Activated CD4-positive, CD25-positive, alpha-beta regulatory T cell (primary cell): ENCODE measurements at places on chromosomes 12 and 14.

- DNase-seq, result no peak
Observed at GRCh38 chr12:131102493-131102931, 148.8 kb downstream of the ADGRD1 start.

DNA sequence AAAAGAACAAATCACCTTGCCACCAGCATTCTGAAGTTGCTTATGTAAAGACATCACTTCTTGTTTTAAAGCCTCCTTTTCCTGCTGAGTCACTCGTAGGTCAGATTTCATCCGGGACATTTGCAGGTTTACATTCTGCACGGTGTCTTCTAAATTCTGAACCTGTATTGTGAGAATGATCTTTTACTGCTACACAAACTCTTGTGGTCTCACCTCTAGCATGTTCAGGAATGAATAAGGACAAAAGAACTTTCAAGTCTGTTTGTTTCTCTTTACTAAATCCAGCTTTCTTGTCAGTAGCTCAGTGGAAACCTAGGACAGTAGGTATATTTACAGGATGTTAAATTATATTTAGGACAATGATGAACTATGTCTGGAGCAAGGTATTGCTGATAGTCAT, 73.5 kb upstream of the SAV1 start:
- DNase-seq, result no peak

- DNase-seq, result no peak
Observed at GRCh38 chr14:70934502-70935134, 27.4 kb downstream of the PCNX1 start.

DNA sequence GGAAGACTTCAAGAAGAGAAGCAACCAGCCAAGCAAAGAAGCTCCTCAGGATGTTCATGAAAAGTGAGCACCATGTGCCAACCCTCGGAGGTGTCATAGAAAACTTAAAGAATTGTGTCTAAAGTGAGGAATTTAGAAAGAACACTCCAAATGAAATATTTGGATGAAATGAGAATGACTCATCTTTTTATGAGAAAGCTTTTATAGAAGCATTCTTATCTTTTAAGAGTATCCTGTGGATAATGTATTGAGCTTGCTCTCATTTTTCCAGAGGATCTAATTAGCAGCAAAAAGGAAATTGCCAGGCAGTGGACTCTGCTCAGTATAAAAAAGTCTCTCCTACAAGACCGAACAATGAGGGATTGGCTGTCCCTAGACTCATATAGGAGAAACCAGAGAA, 454.9 kb downstream of the LRIG3 start:
- DNase-seq, result no peak

- no peak for DNase-seq
Observed at GRCh38 chr12:61739925-61740324, 520.3 kb upstream of the USP15 start.

GRCh38 chr12:508145-508544, 48.4 kb downstream of the B4GALNT3 start:
- no peak for DNase-seq

- no peak for DNase-seq
Observed at GRCh38 chr14:82366803-82367202, 833.1 kb upstream of the SEL1L start.

DNA sequence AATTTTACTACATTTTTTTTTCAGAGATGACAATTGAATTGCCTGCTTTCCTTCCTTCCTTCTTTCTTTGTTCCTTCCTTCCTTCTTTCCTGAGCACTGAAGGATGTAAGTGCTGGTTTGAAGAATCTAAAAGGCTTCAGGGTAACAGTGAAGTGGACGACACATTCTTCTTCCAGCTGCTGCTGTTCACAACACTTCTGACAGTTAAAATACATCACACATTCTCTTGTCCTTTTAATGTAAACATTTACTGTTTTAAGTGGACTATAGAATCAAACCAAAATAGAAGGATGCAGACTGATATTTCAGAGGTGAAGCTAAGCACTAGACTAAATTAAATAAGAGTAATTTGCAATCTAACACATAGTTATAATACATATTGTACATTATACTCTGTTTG, 151.5 kb downstream of the MSRB3 start:
- no peak for DNase-seq

DNA sequence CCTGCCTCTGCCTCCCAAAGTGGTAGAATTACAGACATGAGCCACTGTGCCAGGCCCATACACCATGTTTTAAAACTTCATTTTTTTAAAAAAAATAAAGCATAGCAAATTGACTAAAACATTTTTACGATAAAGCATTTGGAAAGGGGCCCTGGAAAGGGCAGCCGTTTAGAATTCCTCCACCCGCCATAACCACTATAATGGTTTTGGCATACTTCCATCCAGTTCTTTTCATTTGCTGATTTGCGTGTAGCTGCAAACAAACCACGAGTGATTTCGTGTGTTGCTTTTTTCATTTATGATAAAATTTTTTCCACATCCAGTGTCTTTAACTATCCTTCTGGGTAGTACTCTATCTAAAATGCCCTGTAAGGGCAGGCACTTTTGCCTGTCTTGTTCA, 91.8 kb upstream of the RIN3 start:
- no peak for DNase-seq

DNA sequence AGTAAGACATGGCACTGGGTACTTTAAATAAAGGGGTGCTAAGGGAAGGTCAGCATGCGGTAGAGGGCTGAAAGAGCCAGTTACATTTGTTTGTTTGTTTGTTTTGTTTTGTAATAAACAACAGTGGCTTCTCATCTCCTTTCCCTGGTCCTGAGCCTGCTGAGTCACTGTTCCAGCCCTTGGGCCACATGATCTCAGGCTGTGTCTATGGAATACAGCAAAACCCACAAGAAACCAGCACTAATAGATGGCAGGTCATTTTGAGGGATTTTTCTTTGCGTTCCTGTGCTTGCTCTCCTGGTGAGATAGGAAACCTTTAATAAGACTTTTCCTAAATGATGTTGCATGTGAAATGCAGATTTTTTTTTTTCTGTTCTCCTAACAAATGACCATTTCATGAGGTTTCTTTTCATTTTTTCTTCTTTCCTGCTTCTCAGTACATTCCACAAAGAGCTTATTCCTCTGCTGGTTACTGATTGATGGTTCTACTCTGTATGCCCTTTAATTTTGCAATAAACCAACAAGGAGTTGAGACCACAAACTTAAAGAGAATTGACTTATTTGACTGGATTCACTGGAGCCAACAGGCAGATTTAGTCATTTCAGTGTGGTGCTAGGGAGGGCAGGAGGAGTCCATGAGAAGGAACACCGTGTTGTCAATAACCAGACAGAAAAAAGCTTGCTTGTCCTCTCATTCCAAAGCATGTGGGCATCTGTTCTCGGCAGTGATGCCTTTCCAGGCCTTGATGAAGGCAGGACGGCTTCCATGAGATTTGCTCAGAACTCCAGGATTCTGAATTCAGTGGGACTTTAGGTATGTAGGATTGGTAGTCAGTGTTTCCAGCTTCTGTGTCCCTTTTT, 459.2 kb downstream of the RAD51B start:
- DNase-seq, result no peak

- no peak for DNase-seq
Observed at GRCh38 chr14:73796893-73797542, 54.6 kb upstream of the PTGR2 start.

DNA sequence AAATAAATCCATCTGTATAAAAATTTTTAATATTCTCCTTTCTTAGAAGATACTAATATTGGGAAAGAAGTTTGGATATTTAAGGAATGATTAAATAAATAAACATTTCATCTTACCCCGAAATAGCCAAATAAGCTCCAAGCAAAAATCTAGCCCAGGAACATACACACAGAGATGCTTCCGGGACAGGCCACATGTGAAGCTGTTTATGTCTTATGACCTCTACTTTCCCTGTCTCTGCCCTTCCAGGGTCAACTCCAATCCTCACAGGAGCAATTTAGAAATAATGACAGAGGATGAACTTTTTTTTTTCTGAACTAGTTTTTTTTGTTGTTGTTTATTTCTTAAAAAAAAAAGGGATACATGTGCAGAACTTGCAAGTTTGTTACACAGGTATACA, 89.4 kb downstream of the BTG1 start:
- DNase-seq, result no peak

- DNase-seq, result no peak
Observed at GRCh38 chr12:94157981-94158411, 9.6 kb downstream of the PLXNC1 start.
